ENCODE measurements at places on chromosomes 3 and 15.

DNA sequence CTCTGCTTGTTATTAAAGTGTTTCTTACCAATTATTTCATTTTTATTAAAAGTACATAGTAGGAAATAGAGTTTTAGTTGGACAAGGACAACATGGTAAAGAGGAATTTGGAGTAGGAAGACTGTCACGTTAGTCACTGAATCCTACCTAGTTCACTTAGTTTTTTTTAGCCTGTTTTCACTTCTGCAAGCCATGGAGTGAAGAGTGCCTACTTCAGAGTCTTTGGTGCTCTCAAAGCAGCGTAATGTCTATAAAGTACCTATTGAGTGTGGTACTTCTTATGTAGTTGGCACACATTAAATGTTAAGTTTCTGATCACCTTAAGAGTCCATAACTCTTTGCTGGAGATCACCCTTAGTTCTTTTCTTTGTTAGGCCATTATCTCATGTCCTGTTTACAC is 78.7 kb downstream of the LPP start:
- DNase-seq, result no peak

DNA sequence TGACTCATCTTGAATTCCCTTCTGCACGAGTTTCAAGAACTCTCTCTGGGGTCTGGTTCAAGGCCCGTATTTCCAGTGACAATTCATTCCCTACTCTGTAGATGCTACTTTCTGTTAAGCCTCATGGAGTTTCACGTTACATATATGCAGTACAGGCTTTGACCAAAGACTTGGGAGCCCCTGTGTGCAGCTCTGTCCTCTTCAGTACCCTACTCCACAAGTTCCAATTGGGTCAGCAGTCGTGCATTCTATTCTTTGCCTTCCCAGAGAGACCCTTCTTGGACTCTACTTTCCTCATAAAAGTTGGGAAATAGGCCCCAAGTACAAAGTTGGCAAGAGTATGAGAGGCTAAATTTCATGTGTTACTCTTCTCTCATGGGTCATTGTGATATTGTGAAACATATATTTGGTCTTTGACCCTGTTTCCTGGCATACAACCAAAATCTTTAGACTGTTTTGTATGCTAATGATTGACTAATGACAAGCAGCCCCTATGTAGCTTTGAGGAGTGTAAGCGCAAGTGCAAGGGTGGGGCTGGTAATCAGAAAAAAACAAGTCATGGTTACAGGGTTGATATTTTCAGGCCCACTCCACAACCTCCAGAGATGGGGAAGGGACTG is 15.0 kb upstream of the CCDC50 start:
- DNase-seq, result no peak

GRCh38 chr3:132978464-132978863 is 59.7 kb upstream of the TMEM108 start:
- no peak for DNase-seq

- no peak for DNase-seq
Measured at GRCh38 chr3:115980709-115981108, 357.4 kb downstream of the GAP43 start.

DNA sequence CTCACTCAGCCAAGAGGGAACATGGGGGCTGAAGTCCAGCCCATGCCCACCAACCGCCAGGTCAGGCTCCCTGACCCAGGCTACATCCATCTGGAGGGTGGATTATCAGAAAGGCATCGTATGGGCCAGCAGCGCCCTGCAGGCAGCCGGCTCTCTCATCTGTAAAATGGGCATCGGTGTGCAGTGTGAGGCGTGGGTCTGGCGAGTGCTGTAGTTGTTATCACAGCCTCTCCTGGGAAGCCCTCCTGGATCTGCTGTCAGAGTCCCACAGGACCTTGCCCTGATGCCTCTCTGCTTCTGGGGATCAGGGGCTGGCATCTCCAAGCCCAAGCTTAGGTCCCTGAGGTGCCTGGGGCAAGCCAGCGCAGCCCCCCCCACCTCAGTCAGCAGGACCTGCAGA is 27.4 kb downstream of the CFAP100 start:
- DNase-seq, result no peak

DNA sequence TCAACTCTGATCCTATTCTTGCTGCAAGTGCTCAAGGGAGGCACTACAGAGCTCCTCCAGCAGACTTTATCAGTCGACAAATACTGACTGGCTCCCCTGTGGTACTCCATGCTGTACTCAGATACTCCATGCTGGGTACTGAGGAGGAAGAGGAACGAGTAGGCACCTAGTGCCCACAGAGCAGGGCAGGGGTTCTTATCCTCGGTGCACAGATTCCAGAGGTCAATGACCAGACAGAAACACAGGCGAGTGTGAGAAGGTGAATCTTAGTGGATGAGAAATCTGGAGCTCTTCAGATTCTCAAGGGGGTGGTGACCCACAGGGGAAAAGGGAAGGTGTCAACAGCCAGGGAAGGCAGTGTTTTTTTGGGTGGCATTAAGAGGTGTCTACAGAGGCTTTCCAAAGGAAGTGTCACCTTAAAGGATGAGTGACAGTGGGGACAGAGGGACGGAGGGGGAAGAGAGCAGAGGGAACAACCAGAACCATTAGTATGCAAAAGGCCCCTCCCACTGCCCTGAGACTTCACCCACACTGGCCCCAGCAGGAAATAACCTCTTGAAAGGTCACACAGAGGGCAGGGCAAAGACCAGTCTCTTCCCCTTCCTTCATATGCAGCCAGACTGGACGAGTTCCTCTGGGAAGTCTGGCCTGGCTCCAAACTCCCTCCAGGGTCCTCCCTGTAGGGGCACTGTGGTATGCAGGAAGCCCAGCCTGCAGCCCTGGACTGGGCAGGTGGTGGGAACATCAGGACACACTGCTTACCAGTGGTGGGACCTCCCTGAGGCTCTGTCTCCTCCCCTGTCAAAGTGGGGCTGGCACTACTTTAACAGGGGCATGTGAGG is 27.5 kb downstream of the CCDC12 start:
- no peak for DNase-seq

- no peak for DNase-seq
Measured at GRCh38 chr15:80971143-80971542, 18.5 kb downstream of the MESD start.

GRCh38 chr15:64905119-64905831 is 6.4 kb upstream of the ANKDD1A start:
- DNase-seq, result peak; percentile 84

- DNase-seq, result peak; percentile 43
Measured at GRCh38 chr3:59425942-59426341, 376.1 kb upstream of the CFAP20DC start.

DNA sequence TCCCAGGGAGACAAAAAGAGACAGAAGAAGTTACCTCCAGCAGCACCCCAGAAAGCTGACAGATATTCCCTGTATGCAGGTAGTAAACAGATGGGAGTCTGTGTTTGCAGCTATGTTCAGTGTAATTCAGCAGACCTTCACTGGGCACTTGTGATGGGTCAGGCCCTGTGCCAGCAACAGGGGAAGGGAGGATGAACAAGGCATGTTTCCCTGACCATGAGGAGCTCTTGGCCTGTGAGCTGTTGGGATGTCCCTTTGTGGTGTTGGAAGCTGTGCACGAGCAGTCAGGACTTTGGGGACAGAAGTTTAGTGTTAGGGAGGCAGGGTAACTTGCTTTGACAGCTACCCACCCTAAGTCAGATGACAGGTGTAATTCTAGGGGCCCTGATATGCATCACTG is 106.0 kb upstream of the TRIM42 start:
- DNase-seq, result no peak

GRCh38 chr3:49582177-49582576 is 27.9 kb downstream of the BSN start:
- no peak for DNase-seq

- no peak for DNase-seq
Measured at GRCh38 chr3:152156880-152157279, 111.8 kb upstream of the MBNL1 start.

DNA sequence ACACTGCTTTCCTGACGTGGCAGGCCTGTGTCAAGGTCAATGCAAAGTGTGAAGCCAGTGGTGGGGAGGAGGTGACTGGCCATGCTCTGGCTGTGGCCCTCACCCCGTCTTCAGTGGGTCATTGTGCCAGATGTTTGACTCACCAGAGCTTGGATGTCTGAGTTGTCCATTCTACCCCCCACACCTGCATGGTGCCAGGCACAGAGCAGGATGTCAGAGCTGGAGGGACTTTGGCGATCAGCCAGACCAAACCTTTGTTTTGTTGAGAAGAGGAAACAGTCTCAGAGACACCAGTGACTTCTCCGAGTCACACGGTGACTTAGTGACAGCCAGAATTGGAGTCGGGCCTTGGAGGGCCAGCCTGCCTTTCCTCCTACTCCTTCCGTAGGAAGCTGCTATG is 49.5 kb downstream of the SMAD6 start:
- DNase-seq, result no peak

DNA sequence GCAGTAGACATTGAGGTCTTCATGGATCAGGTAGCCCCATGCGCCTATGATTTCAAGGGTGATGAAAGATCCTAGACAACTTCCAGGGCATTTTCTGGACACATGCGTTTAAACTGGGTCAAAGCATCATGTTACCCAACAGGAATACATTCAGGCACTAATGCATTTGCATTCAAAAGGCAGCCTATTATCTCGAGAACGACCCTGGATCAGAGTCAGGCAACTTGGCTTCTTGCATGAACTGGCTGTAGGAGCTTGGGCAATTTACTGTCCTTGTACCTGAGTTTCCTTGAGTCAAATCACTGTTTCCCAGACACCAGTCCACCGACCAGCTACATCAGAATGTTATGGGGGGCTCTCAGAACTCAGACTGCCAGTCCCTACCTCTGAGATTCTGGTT is 51.5 kb upstream of the CHST2 start:
- DNase-seq, result no peak

DNA sequence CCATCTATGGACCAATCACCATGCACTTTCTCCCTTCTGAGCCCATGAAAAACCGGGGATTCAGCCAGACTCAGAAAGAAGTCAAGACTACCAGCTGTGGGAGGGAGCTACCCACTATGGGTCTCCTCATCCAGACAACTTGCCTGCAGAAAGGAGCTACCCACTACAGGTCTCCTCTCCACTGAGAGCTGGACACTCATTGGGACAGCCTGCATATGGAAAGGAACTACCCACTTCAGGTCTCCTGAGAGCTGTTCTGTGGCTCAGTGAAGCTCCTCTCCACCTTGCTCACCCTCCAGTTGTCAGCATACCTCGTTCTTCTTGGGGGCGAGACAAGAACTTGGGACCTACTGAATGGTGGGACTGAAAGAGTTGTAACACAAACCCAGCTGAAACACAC is 22.3 kb upstream of the ZBED2 start:
- DNase-seq, result no peak

DNA sequence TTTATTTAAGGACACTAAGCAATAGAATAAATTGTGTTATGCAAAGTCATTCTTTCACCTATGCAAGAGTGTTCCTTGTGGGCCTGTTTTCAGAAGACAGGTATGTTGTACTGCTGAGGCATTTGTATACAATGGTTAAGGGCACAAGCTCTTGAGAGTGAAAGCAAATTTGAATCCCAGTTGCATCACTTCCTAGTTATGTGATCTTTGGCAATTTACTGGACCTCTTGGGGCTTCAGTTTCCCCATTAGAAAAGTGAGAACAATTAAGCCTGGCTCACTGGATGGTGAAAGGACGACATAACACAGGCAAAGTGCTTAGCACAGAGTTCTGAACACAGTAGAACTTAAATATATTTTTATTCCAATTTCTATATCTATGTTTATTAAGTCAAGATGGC is 117.4 kb downstream of the EFHB start:
- no peak for DNase-seq
